ENCODE measurements at places on chromosomes 3 and 15. TPM values are rescaled to one million over a fixed set of nuclear protein-coding genes. Genes with fewer than 3 reads are reported as not detected.

DNA sequence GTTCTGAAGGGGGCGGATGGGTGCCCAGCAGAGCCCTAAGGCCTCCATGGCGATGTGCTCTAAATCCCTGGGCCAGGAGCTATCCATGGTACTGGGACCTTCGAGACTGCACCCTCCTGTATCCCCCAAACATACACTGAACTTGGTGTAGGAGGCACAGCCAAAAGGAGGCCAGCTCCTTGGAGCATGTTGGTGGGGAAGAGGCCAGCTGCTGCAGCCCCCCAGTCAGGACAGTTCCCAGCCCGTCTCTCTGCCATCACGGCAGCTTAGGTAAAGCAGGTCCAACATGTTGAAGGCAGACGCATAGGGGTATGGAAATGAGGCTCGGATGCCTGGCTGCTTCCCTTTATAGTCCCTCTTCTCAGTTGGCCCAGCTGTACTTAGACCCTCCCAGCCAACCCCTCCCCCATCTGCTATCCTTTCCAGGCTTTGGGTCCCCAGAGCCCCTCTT, 1.8 kb downstream of the CAMKV start:
- no peak for DNase-seq

The CHRFAM7A gene
- 1.2 TPM for total RNA-seq

The HRG gene
- 0.22 TPM for total RNA-seq

- no peak for DNase-seq
Measured at GRCh38 chr3:149274220-149274619, 52.6 kb upstream of the CP start.

DNA sequence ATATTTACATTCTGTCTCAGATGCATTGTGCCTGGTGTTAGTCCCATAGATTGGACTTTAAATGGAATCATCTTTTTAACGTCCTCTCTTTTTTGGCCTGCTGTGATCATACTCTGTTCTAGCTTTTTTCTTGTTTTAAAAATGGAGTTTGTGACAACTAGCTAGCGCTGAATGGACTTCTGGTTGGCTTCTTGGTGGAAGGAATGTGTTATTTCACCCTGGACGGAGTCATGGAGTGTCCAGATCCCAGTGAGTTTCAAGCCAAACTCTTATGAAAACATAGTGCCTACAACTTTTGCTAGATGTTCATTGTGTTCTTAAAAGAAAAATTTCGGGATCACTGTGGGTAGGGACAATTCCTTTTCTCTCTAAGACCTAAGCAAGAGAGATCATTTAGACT, 192.6 kb downstream of the TCF12 start:
- DNase-seq: no peak

DNA sequence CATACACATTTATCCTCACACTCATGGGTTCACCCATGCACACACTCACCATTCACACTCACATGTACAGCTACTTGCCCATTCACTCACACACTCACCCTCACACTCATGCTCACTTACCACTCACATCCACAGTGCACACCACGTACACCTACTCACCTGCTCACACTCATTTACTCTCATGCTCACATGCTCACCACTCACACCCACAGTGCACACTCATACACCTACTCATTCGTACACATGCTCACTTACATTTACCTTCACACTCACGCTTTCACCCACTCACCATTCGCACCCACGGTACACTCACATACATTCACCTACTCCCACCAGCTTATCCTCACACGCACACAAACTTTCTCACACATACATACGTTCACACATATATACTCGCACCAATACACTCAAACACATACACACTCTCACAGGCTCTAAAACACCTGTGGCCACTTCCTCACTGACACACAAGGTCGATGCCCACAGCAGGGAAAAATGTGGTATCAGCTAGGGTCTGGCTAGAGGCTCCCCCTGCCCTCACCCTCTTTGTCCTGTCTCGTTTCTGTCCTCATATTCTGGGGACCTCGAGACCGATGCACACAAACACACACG, 46.0 kb downstream of the NUP210 start:
- no peak for DNase-seq

DNA sequence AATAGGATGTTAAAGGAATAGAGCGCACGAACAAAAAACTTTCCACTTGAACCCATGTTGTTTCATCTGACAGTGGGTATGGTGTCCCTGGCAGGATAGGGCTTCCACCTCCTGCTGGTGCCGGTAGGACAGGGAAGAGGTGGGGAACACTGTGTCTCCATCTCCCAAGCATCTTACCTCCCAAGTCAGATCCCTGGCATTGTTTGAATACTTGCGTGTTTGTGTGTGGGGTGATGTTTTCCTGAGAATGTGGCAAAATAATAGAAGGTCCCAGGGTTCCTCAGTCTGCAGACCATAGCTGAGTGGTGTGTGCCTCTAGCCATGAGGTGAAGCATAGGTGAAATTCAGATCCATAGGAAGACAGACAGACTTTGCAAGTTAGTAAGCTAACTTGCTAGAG, 119.4 kb downstream of the IGF1R start:
- DNase-seq: no peak

DNA sequence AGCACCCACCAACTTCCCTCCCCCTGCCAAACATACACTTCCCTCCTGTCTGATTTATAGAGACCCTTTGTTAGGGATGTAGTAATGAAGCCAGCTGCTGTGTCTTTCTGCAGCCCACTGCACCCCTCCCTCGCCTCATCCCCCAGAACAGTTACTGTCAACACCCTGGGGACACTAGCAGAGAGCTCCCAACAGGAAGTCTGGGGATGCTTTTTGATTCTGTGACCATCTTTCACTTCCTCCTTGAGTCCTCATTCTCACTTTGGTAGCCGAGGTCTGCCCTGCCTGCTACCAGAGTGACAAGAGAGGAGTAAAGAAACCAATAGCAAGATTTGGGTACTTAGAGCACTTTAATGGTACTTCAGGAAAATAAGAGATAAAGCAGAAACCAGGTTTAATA, 201.6 kb downstream of the SATB1 start:
- DNase-seq: no peak

DNA sequence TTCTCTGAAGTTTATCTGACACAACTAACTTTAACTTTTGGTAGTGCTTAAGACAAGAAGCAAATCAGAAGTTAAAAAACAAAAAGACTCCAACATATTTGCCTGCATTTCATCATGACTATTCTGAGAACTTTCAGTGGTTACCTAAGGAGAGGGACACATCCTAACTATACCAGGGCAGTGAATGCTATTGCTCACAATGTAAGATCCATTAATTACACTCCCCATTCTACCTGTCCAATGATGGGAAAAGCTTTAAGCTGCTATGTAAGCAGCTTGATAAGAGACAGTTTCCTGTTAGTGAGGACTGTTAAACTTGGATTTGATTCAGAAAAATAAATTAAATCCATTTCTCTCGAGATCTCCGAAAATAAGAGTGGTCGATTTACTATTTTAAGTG, 37.5 kb downstream of the SERPINI1 start:
- no peak for DNase-seq

The PROK2 gene
- total RNA-seq: not detected

The SCG3 gene
- not detected for total RNA-seq

DNA sequence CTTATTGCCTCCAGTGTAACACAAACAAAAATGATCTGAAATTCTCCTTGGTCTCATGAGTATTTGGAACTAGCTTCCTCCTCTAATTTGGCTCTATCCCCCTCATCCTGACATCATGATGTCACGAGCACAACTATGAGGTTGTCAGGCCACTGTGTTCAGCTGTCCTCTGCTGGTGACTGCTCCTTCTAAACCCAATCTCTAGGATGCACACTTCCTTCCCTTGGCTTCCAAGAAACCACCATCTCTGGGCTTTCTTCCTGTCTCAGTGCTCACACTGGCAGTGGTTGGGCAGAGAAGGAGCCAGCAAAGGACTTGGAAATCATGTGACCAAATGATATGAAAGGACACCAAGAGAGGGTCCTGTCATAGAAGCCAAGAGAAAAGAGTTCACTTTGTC, 30.7 kb upstream of the EIF1B start:
- DNase-seq: no peak

DNA sequence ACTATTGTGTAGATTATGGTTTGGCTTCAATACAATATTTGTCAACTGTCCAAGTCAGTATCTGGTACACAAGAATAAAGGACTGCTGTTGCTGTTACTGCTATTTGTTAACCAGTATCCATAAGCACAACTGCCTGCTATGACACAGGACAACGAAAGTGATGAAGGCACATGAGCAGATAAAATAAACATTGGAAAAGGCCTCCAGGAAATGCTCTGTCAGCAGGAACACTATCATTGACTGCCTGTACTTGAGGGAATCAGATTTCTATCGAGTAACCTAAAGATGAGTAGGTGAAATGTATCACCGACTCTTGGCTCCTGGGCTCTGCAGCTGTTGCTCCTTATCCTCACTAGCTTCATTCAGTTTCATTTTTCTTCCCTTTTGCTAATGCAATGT, 56.5 kb downstream of the FMN1 start:
- no peak for DNase-seq

DNA sequence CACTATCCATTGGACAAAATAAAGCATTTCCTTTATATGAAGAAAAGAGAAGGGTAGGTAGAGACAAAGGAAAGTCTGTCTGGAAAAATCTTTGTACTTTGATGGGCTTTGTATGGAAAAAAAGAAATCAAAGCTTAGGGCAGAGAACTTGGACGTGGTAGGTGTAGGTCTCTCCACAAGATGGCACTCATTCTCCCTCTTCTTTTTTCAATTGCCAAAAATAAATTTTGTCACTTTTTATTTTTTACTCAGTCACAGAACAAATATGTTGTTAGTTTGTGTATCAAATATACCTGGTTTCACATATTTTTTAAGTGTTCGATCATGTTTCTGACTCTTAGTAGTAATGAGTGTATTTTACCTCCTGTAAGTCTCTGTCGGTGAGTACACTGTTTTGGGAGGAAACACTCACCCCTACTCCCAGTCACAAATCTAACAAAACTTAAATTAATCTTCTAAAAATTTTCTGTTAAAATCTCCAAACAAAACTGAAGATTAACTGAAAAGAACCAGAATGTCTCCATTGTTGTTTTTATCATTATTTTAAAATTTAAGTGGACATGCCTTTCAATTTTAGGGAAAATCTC, 415.8 kb upstream of the GOLIM4 start:
- DNase-seq: no peak

DNA sequence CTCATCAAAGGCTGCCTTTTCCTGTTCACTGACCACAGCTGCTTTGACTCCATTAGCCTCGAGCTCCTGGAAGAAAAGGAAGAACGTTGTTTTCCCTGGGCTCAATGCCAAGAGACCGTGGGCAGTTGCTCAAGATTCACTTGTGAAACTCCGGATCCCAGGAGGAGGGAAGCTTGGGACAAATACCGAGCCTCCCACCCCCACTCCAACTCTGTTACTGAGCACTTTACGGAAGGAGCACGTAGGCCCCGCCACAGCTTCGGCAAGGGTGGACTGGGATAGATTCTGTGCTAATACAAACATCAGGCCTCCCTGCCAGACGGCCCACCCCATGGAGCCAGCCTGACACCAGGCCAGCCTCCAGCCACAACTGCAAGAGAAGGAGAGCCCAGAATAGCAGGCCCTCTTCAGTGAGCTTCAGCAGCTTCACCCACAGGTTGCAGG, 10.8 kb upstream of the FANCD2 start:
- peak; percentile 88 for DNase-seq

DNA sequence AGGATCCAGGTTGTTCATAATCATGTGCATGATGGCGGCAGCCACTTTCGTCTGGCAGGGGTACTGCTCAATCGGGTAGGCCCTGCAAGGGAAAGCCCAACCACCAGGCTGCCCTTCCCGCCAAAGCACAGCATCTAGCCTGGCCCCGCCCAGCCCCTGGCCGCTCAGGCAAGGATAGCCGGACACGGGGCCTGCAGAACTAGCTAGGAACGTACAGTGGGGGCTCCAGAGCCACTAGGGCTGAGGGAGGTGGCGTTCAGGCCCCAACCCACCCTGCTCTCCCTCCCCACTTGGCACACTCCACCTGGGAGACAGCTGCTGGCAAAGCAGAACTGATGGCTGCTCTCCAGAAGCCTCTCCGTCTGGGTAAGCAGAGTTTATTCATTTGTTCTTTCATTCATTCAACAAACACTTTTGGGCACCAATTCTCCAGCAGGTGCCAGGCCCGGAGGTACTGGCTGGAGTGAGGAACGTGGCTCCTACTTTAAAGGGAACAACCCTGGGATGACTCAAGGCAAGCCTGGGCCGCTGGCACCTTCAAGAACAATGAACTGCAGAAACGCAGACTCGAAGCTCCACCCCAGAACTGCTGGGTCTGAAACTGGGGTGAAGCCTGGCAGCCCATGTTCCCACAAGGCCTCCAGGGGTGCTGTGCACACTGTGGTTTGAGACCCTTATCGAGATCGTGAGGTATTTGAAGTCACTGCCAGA, 7.8 kb downstream of the UROC1 start:
- peak; percentile 33 for DNase-seq

Data from right cardiac atrium (tissue), 5 donors.